Colonic mucosa (tissue), 4 donors: ENCODE measurements at places on chromosomes 4 and X.
A peak's percentile ranks its signal among the peaks of the same experiment; 100 is the strongest.

GRCh38 chr4:181507180-181507835 is 735.9 kb upstream of the TENM3 start:
- no peak for DNase-seq
- H3K36me3 ChIP-seq, result no peaks in the 10 kb centered on the region
- H3K27ac ChIP-seq, result no peak overlapping the region
- H3K4me1 ChIP-seq, result no peaks in the 10 kb centered on the region
- no peaks in the 10 kb centered on the region for H3K27me3 ChIP-seq

DNA sequence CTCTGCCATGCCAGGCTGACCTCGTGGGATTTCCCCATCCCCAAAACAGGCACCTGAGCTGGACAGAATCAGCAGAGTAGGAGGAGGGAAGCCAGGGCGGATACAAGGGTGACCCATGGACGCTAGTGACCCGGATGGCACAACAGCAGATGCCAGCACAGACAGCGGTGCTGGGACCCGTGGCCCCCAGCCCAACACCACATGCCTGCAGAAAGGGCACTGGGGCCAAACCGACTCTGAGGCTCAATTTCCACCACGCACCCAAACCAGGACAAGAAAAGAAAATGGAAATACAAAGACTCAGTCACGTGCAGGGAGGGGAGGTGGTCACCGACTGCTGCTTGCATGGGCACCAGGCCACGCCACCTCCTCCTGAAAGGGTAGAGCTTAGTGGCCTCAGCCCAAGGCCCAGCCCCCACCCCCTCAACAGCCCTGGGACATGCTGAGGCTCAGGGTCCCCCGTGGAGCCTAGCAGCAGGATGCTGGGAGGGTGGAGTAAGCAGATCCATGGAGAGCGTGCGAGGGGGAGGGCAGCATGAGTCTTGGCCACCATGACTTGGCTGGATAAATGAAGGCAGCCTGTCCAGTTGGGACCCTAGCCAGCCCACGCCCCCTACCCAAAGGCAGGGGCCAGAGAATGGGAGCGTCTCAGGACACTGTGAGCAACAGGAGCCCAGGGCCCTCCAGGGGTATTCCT is 47.7 kb downstream of the C4orf50 start:
- H3K36me3 ChIP-seq, result no peaks in the 10 kb centered on the region
- no peak for DNase-seq
- no peak overlapping the region for H3K4me3 ChIP-seq
- H3K27me3 ChIP-seq, result no peaks in the 10 kb centered on the region
- H3K4me1 ChIP-seq, result no peaks in the 10 kb centered on the region

DNA sequence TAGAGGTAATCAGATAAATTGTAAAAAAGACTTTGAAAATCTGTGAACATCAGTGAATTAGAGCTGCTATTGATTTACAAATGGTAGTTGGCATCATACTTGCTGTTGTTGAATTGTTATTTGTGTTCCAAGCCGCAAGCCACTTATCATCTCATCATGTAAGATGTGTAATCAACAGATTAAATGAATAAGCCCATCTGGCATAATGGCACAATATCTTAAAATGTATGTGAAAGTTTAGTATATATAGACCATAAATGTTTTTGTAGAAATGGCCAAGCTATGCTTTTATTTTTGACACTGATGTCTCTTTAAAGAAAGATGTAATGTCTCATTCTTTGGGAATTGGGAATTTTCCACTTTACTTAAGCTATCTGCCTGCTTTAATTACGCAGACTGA is 682.6 kb upstream of the GNPDA2 start:
- H3K27ac ChIP-seq, result no peak overlapping the region
- H3K36me3 ChIP-seq, result no peaks in the 10 kb centered on the region
- H3K4me3 ChIP-seq, result no peak overlapping the region
- H3K4me1 ChIP-seq, result no peaks in the 10 kb centered on the region

DNA sequence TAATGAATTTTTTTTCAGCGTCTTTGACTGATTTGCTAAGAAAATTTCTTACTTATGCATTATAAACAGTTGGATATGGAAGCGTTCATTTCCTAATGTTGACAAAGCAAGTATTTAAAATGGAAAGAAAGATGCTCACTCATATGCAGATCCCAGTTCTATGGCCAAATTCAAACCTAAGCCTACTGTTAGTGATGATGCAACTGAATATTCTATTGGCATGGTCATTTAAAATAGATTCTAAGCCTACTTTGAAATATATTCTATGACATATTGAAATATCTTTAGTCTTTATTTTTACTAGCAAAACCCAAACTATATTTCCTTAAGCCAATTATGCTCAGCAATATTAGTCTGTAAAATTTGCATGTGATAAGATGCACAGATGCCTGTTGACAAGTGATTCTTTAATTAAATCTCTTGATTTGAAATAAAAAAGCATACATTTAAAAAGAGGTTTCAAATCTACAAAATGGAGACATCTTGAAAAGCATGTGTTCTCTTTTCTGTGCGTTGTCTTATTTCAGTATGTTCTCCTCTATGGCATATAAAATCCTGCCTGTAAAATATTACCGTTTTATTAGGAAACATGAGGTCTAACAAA is 96.6 kb upstream of the NAP1L5 start:
- H3K4me3 ChIP-seq, result no peak overlapping the region
- H3K36me3 ChIP-seq, result no peaks in the 10 kb centered on the region
- no peak for DNase-seq
- no peaks in the 10 kb centered on the region for H3K27me3 ChIP-seq

DNA sequence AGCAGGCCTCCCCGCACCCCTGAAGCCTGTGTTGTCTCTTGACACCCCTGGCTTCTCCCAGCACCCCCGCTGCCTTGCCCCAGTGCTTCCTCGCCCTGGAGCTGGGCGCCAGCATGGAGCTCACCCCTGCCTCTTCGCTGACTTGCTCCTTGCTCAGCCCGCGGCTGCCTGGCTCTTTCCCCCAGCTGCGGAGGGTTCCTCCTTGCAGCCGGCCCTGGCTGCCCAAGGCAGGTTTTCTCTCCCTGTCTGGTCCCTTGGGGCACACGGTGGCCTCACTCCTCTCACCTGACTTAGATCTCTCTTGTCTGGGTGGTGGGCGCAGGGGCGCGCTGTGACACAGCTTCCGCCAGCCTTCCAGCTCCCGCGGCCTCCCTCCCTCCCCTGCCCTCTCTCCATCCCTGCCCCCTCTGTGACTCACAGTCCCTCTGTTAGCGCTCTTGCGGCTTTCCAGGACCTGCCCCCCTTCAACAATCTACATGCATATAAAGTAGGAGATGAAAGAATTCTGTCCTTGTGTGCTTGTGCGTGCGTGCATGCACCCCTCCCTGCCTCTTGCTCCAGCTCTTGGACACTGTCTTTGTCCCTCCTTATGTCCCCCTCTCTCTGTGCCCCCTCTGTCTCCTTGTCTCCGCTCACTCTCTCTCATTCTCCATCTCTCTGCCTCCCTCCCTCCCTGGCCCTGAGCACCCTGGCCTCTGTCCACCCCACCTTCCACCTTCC is 2.2 kb downstream of the PLXNB3 start:
- H3K36me3 ChIP-seq, result no peaks in the 10 kb centered on the region
- DNase-seq, result no peak
- H3K4me3 ChIP-seq, result no peak overlapping the region
- H3K27ac ChIP-seq, result peak overlapping the region; percentile 32

DNA sequence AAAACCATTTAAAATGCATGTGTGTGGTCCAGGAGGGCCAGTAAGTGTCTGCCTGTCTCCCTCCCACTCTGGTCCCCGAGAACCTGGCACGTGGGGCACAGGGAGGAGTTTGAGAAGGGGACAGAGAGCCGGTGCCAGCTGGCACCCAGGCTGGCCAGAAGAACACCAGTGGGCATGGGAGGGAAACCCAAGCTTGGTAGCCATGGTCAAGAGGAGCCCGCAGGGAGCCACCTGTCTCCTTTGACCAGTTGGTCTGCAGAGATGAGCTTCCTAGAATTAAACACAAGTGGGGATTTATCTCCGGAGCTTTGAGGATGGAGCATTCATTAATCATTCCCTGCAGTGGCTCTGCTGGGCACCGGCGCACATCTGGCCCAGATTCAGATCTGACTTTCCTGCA is 41.6 kb downstream of the HMX1 start:
- no peak overlapping the region for H3K27ac ChIP-seq
- H3K27me3 ChIP-seq, result no peaks in the 10 kb centered on the region
- no peaks in the 10 kb centered on the region for H3K4me1 ChIP-seq
- no peak for DNase-seq
- H3K4me3 ChIP-seq, result no peak overlapping the region

DNA sequence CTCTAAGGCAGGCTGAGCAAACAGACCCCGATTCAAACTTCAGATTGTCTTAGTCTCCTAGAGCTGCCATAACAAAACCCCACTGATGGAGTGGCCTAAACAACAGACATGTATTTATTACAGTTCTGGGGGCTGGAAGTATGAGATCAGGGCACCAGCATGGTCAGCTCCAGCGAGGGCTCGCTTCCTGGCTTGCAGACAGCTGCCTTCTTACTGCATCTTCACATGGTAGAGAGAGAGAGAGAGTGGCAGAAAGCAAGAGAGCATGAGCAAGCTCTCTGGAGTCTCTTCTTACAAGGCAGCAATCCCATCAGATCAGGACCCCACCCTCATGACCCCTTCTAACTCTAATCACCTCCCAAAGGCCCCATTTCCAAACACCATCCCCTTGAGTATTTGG is 22.3 kb upstream of the SORCS2 start:
- no peaks in the 10 kb centered on the region for H3K27me3 ChIP-seq
- DNase-seq, result no peak
- no peak overlapping the region for H3K4me3 ChIP-seq
- H3K27ac ChIP-seq, result no peak overlapping the region
- H3K36me3 ChIP-seq, result no peaks in the 10 kb centered on the region
- no peaks in the 10 kb centered on the region for H3K4me1 ChIP-seq

DNA sequence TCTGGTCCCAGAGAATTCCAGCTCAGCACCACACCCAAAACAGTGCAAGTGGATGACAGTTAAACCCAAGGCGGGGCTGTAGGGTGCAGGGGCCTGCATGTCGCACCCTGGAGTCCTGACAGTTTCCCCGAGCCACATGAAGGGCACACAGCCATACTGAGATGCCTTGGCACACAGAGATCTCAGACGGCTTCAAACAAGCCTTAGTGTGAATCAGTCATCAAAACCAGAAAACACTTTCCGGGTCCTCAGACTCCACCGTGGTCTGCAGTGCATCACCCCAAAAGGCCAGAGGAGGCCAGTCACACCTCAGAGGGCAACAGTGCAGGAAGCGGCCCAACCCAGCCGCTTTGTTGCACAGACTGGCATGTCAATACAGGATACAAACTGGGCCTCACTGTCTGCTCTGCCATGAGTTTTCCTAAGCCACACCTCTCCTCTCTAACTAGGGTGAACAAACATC is 64.6 kb upstream of the ENPP6 start:
- no peaks in the 10 kb centered on the region for H3K36me3 ChIP-seq
- H3K27ac ChIP-seq, result peak overlapping the region; percentile 61
- H3K4me1 ChIP-seq, result peaks cover 9% of the 10 kb centered on the region
- H3K27me3 ChIP-seq, result no peaks in the 10 kb centered on the region

- no peak overlapping the region for H3K27ac ChIP-seq
- no peaks in the 10 kb centered on the region for H3K36me3 ChIP-seq
- no peaks in the 10 kb centered on the region for H3K27me3 ChIP-seq
- DNase-seq, result no peak
- H3K4me3 ChIP-seq, result no peak overlapping the region
Observed at GRCh38 chrX:97806238-97806637, 922.5 kb downstream of the RPA4 start.

DNA sequence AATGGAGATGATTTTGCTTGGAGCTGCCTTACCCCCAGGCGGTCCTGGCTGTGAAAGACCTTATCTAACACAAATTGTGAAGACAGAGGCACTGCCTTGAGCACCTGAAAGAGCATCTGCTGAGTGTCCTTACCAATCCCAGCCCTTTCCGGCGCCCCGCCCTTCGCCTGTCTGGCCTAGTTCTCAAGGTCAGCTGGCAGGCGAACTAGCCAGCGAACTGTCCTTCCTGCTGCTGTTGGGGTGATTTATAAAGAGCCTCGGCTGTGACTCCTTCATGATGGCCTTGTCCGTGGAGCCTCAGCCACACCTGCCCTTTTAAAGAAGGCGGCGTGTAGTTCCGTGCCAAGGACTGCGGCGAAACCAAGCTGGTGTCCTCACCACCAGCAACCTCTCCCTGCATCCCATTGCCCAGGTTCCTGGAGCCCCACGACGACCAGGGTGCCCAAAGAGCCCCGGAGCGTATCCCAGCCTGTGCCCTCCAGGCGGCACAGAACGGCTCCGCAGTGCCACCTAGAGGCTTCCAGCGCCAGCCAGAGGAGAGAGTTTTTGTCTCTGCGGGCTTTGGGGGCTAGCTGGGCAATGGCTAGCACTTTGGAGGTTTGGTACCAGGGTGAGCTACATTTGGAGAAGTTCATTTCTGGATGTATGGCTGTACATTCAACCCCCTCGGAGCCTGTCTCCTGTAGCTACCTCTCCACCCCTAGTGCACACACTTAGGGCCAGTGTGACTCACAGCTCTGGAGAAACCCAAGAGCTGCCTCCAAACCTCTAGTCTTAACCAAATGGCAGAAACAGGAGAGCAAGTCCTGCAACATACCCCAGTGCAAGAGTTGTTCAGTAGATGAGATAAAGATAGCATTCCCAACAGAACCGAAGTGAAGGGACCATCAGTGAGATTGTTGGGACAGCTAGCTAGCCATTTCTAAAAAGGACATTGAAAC is 36.8 kb upstream of the VMA21 start:
- H3K4me3 ChIP-seq, result no peak overlapping the region
- H3K27ac ChIP-seq, result no peak overlapping the region
- no peaks in the 10 kb centered on the region for H3K27me3 ChIP-seq
- peak; percentile 23 for DNase-seq

DNA sequence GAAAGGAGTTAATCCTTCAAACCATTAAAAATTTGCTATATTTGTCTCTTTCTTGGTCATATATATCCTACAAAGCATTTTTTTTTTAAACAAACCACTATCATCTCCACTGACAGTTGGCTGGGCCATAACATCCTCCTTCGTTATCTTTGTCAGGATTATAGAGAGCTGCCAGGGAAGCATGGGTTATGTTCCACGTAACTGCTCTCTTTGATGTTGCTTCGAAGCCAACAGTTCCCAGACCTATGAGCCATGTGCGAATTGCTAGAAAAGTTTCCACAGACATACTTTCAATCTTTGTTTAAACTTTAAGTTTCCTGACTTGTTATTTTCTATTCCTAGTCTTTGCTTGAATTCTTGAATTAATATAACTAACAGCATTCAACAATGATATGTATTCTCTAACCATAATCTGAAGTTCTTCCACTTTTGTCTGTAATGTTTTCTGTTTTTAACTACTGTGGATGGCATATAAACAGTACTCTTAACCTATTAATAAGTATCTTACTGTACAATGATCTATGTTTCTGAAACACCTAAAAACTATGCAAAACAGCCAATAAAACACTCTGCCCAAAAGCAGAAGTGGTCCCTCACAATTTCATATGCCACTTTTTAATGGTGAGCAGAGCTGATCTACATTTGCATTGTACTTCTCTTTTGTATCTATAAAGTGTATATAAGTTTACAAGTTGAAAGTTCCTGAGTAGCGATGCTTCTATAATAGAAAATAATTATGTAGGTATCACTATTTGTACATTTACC is 37.9 kb downstream of the EREG start:
- no peak for DNase-seq
- H3K4me3 ChIP-seq, result no peak overlapping the region
- no peaks in the 10 kb centered on the region for H3K4me1 ChIP-seq
- no peaks in the 10 kb centered on the region for H3K27me3 ChIP-seq
- H3K27ac ChIP-seq, result no peak overlapping the region
